ENCODE measurements at places on chromosomes 5 and 9.
A peak's percentile ranks its signal among the peaks of the same experiment; 100 is the strongest.

DNA sequence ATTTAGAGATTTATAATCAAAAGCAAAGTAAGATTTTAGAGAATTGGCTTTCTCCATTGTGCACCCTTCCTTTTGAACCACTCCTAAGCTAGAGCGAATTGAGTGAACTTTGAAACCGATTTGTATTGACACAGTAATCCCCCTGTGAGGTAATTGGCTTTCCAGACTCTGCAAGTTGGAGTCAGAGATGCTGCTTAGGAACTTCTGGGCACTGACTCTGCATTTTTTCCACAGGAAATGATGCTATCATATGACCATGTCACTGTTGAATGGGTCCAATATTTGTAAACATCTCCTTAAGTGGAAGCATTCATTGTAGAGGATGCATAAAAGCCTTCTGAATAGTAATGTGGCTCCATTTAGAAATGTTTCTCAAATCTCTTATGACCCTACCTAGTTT is 394.4 kb upstream of the ZNF608 start:
- H3K36me3 ChIP-seq = no peaks in the 10 kb centered on the region
- no peaks in the 10 kb centered on the region for H3K4me1 ChIP-seq
- H3K27ac ChIP-seq = no peak overlapping the region

DNA sequence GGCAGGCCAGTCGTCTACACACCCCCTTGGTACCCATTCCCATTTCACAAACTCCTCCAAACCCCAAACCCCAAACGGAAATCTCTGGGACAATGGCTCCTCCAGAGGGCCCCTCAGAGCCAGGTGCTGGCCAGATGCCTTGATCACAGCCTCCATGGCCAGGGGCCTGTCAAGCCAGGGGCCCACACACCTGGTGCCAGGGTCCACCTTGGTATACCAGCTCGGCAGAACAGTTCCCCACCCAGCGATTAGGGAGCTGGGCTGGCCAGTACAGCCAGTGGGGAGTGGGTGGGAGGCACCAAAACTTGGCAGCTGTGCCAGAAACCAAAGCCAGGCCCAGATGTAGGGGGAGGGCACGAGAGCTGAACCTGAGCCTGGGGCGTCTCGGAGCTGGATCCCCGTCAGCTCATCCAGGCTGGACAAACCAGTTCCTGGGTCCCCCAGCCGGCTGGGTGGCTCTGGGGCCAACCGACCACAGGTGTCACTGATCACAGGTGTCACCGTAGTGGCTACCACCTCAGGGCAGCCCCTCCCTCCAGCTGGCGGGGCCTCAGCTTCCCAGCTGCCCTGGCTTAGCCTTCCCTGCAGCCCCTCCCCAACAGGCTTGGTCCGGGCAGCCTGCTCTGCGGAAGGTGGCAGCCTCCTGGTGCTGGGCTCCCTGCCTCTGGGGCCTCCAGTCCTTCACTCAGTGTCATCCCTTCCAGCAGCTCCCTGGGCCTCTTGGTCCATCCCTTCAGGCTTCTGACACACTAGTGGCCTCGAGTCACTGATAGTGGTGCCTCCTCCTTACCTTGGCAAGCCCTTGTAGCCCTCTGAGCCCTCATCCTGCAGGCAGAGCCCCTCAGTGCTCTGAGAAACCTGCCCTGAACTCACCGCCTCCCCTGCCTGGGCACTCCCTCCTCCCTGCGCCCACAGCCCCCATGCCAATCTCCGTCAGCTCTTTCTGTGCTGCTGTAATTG is 6.6 kb upstream of the RMND5B start:
- no peak overlapping the region for H3K27ac ChIP-seq
- H3K36me3 ChIP-seq = no peaks in the 10 kb centered on the region
- H3K27me3 ChIP-seq = no peaks in the 10 kb centered on the region

GRCh38 chr5:80797428-80798024 is 142.7 kb upstream of the DHFR start:
- no peak overlapping the region for H3K27ac ChIP-seq
- no peaks in the 10 kb centered on the region for H3K4me1 ChIP-seq
- H3K4me3 ChIP-seq = no peak overlapping the region
- no peaks in the 10 kb centered on the region for H3K36me3 ChIP-seq
- no peak for DNase-seq

- no peaks in the 10 kb centered on the region for H3K27me3 ChIP-seq
- no peaks in the 10 kb centered on the region for H3K36me3 ChIP-seq
- DNase-seq = no peak
Observed at GRCh38 chr5:89036704-89037489, 153.9 kb upstream of the MEF2C start.

GRCh38 chr9:20844916-20845315 is 160.9 kb downstream of the FOCAD start:
- H3K36me3 ChIP-seq = no peaks in the 10 kb centered on the region
- no peak overlapping the region for H3K27ac ChIP-seq
- H3K4me1 ChIP-seq = no peaks in the 10 kb centered on the region
- no peaks in the 10 kb centered on the region for H3K27me3 ChIP-seq
- DNase-seq = no peak

GRCh38 chr9:15305470-15305869 is 1.5 kb downstream of the TTC39B start:
- peak overlapping the region; percentile 86 for H3K4me3 ChIP-seq
- H3K4me1 ChIP-seq = peaks cover 47% of the 10 kb centered on the region
- DNase-seq = no peak
- peak overlapping the region; percentile 81 for H3K27ac ChIP-seq

DNA sequence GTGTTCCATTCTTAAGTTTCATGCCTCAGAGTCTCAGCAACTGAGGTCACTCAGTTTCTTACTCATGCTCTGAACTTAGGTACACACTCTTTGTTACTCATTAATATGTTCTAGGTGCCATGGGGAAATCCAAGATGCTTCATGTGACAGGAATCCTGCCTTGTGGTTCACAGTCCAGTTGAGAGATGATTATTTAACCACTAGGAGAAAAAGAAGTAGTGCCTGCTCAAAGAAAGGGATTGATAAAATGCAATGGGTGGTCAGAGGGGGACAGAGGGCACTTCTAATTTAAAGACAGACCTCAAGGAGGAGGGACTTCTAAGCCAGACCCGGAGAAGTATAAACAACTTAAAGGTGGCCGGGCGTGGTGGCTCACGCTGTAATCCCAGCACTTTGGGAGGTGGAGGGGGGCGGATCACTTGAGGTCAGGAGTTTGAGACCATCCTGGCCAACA is 69.0 kb downstream of the UGCG start:
- H3K4me3 ChIP-seq = no peak overlapping the region
- no peak overlapping the region for H3K27ac ChIP-seq
- no peaks in the 10 kb centered on the region for H3K27me3 ChIP-seq
- no peak for DNase-seq
- no peaks in the 10 kb centered on the region for H3K36me3 ChIP-seq

- H3K4me3 ChIP-seq = no peak overlapping the region
- H3K27ac ChIP-seq = no peak overlapping the region
- H3K36me3 ChIP-seq = no peaks in the 10 kb centered on the region
Observed at GRCh38 chr5:53429706-53430105, 50.7 kb upstream of the FST start.

DNA sequence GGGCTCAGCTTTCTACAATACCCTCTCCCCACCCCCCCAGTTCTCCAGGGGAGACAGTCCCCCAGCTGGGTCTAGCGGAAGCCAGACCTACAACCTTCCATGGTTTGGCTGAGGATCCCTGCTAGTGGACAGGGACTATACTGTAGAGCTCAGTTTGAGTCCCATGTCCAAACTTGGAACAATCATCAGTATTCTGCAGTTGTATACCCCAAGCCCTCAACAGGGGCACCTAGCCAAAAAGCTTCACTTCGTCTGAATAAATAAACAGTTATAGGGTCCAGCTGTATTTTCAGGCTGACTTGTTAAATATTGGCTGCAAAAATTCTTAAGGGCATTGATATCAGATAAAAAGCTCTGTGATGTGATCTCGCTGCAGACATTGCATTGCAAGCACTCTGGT is 15.4 kb upstream of the C9 start:
- H3K36me3 ChIP-seq = no peaks in the 10 kb centered on the region
- no peaks in the 10 kb centered on the region for H3K27me3 ChIP-seq
- no peak for DNase-seq
- H3K4me1 ChIP-seq = no peaks in the 10 kb centered on the region
- H3K27ac ChIP-seq = no peak overlapping the region
- H3K4me3 ChIP-seq = no peak overlapping the region

DNA sequence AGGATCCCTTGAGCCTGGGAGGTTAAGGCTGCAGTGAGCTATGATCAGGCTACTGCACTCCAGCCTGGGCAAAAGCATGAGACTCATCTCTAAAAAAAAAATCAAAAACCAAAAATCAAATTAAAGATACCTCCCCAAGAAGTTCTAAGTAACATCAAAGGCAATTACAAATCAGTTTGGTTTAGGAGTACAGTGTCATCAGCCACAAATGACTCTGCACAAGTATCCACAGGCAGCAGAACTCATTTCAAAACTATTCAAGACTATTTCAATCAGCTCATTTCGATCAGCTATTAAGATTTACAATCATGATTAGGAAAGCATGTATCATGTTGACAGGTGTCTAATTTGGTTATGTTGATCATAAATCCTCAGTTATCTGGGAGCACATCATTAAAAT is 19.1 kb downstream of the TRMO start:
- no peak overlapping the region for H3K4me3 ChIP-seq
- peak overlapping the region; percentile 95 for H3K27ac ChIP-seq
- no peaks in the 10 kb centered on the region for H3K27me3 ChIP-seq
- peaks cover 69% of the 10 kb centered on the region for H3K4me1 ChIP-seq

- no peaks in the 10 kb centered on the region for H3K36me3 ChIP-seq
- no peak overlapping the region for H3K27ac ChIP-seq
- no peak overlapping the region for H3K4me3 ChIP-seq
Observed at GRCh38 chr5:173315495-173316338, 12.5 kb downstream of the STC2 start.

DNA sequence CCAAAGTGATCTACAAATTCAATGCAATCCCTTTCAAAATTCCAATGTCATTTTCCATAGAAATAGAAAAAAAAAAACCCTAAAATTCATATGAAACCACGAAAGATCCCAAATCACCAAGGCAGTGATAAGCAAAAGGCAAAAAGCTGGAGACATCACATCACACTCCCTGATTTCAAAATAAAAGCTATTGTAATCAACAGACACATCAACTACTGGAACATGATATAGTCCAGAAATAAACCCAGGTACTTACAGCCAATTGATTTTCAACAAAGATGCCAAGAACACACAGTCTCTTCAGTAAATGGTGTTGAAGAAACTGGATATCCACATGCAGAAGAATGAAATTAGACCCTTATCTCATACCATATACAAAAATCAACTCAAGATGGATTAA is 224.0 kb downstream of the WDR70 start:
- H3K27ac ChIP-seq = no peak overlapping the region
- H3K4me1 ChIP-seq = no peaks in the 10 kb centered on the region
- no peak overlapping the region for H3K4me3 ChIP-seq
- no peaks in the 10 kb centered on the region for H3K27me3 ChIP-seq
- no peaks in the 10 kb centered on the region for H3K36me3 ChIP-seq

- H3K4me3 ChIP-seq = no peak overlapping the region
- no peaks in the 10 kb centered on the region for H3K4me1 ChIP-seq
- no peak overlapping the region for H3K27ac ChIP-seq
- H3K27me3 ChIP-seq = no peaks in the 10 kb centered on the region
- no peaks in the 10 kb centered on the region for H3K36me3 ChIP-seq
Observed at GRCh38 chr5:115202952-115203351, 33.2 kb upstream of the TRIM36 start.

GRCh38 chr9:137656416-137656815 is 37.6 kb downstream of the EHMT1 start:
- no peak for DNase-seq
- H3K4me3 ChIP-seq = no peak overlapping the region
- no peaks in the 10 kb centered on the region for H3K36me3 ChIP-seq
- no peaks in the 10 kb centered on the region for H3K27me3 ChIP-seq
- no peaks in the 10 kb centered on the region for H3K4me1 ChIP-seq

GRCh38 chr5:73751254-73751914 is 125.4 kb downstream of the ARHGEF28 start:
- no peaks in the 10 kb centered on the region for H3K4me1 ChIP-seq
- no peaks in the 10 kb centered on the region for H3K36me3 ChIP-seq
- no peaks in the 10 kb centered on the region for H3K27me3 ChIP-seq
- DNase-seq = no peak

DNA sequence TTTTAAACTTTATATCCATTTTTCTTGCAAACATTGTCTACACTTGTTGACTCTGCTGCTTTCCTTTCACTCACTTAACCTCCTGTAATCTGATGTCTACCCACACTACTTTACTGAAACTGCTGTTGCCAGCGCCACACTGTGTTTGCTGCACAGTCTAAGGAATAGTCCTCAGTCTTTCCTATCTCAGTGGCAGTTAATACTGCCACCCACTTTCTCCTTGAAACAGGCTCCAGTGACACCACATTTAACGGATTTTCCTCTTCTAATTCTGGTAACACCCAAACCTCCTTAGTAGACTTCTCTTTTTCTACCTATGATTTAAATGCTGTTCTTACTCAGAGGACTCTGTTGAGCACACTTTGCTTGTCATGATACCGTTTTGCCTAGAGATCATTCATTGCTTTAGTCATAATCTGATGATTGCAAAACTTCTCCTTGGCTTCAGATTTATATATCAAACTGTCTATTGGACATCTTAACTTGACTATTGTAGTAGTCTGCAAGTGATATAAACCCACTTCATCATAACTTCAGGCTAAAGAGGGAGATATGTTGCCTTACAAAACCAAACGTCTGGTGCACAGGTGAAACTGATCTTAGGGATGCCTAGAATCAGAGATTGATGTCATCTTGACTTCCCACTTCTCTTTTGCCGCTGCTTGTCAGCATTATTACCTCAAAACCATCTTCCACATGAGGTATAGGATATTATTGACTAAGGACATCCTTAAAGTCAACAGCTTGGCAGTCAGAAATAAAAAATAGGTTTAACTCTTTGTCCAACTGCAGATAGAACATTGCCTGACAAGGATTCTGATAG is 94.1 kb downstream of the CDC42SE2 start:
- H3K36me3 ChIP-seq = no peaks in the 10 kb centered on the region
- no peak overlapping the region for H3K4me3 ChIP-seq
- no peaks in the 10 kb centered on the region for H3K27me3 ChIP-seq
- peak overlapping the region; percentile 58 for H3K27ac ChIP-seq
- no peak for DNase-seq

DNA sequence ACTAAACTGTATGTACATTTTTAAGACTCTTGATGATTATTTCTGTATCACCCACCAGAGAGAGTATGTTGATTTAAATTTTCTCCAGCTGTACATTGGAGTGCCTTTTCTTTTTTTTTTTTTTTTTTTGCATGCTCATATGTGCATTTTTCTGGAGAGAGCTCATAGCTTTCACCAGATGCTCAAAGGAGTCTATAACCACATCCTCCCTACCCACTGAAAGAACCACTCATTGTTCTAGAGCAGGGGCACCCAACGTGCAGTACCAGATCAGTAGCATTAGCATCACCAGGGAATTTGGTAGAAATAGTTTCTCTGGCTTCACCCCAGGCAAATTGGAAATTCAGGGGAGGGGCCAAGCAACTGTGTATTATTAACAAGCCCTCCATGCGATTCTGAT is 53.9 kb upstream of the TMEM171 start:
- H3K36me3 ChIP-seq = no peaks in the 10 kb centered on the region
- no peaks in the 10 kb centered on the region for H3K4me1 ChIP-seq
- H3K4me3 ChIP-seq = no peak overlapping the region
- no peak for DNase-seq
- H3K27ac ChIP-seq = no peak overlapping the region
- H3K27me3 ChIP-seq = no peaks in the 10 kb centered on the region
